ENCODE measurements at places on chromosomes 2 and 18.

DNA sequence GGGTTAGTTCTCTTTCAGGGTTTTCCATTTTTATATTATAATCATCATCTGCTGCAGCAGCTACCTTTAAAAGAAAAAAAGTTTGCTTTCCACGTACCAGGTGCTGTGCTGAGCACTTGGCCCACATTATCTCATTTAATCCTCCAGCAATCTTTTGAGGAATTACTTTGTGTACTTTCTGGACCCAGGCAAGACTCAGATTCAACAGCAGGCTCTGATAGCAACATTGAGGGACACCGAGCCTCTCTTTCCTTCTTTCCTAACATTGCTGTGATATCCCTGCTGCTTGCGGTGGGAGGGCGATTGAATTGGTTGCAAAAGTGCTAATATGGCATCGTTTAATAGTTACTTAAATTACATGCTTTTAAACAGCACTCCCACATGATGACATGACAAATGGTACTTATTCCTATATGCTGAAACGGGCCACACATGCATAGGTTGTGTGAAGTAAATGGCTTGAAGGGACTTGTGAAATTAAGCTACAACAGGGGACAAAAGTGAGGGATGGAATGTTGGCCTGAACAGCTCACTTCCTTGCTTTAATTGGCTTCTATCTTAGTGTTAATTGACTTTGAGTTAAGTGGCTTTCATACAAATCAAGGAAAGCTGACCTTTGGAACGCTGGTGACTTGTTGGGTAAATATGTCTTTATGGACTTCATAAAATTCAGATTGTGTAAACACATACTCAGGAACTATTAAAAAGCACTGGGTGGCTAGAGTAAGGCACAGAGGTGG lies 21.2 kb downstream of the SPRED2 start:
- DNase-seq = no peak

DNA sequence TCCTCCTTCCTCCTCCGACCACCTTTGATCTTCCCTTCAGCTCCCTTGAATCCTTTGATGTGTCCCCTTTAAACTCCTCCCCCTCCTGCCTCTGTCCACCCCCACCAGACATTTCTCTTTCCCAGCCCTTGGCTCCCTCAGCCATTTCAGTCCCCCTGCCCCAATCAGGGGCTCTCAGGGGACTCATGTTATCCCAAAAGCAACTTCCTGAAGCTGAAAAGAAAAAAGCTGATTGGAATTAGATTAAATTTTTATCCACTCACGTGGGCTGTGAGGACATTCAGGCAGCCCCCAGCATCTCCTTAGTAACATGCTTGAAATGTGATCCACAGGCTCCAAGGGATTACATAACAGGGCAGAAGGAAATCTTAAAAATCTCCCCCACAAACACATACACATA lies 81.3 kb downstream of the NEURL3 start:
- DNase-seq = no peak

GRCh38 chr2:219569041-219569440 lies 2.3 kb downstream of the OBSL1 start:
- no peak for DNase-seq

DNA sequence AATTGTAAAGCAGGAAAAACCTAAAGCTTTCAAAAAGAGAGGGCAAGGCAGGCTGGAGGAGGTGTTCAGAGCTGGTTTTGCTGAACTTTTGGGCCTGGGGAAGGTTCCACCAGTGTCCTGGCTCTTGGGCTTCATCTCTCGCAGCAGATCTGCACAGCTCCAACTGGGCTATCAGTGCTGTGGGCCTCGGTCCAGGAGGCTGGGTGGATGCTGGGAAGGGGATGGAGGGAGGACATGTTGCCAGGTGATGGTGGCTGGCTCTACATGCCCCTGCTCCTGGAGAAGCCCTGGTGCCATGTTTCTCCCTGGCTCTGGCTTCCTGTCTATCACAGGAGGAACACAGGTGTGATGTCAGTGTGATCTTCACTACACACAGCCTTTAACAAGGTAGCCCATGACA lies 187.1 kb downstream of the SH3RF3 start:
- no peak for DNase-seq

- DNase-seq = no peak
Measured at GRCh38 chr2:221399183-221399582, 172.9 kb downstream of the EPHA4 start.

DNA sequence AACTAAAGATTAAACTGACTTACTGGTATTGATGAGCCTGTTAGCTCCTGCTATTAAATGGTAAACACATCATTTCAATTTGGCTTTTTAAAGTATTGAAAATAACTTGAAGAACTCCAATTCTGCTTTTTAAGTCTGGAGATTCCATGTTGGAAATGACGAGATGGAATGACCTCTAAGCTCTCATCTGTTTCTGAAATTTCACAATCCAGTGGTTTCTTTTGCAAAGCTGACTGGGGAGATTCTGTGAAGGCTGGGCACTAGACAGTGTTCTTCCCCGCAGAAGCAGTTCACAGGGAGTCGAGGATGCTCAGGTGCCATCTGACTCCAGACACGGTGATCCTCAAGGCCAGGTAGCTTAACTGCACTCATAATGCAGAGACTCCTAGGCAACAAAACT lies 44.7 kb downstream of the DHRS9 start:
- no peak for DNase-seq

DNA sequence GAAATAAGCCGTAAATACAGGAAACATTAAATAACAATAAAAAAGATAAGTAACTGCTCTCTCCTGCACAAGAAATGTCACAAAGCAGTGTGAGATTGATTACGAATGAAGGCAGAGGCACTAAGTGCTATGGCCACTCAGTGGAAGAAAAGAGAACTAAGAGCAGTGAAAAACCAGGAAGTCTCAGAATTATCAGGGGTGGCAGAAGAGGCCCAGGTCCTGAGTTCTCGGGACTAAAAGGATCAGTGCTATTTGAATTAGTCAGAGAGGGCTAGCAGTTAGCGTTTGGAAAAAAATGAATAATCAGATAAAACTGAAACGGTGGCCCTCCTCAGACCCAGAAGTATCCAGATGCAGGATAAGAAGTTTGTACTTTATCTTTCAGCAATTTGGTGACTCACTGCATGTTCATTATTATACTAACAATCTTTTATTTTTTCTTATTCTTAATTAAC lies 367.1 kb downstream of the ZEB2 start:
- DNase-seq = no peak

- peak; percentile 64 for DNase-seq
Measured at GRCh38 chr18:45935591-45936335, 31.4 kb downstream of the EPG5 start.

GRCh38 chr2:12007282-12007681 lies 260.9 kb downstream of the LPIN1 start:
- DNase-seq = no peak

GRCh38 chr2:55169915-55170314 lies 62.2 kb downstream of the CLHC1 start:
- no peak for DNase-seq

DNA sequence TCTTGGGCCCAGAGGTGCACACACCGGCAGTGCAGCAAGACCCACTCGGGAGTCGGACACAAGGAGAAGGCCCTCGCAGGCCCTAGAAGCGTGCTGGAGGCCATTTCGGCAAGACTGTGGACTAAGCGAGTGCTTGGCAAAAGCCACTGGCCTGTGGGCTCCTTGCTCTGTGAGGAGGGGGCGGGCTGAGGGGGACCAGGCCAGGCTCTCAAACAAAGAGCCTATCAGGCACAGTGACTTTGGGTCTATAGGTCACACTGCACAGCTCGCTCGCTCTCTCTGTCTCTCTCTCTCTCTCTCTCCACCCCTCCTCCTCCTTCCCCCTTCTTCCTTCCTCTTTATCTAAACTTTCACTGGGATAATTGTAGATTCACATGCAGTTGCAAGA lies 23.6 kb upstream of the ZCCHC2 start:
- no peak for DNase-seq
